GM04503 (cell line): ENCODE measurements at places on chromosomes 1 and 21.

DNA sequence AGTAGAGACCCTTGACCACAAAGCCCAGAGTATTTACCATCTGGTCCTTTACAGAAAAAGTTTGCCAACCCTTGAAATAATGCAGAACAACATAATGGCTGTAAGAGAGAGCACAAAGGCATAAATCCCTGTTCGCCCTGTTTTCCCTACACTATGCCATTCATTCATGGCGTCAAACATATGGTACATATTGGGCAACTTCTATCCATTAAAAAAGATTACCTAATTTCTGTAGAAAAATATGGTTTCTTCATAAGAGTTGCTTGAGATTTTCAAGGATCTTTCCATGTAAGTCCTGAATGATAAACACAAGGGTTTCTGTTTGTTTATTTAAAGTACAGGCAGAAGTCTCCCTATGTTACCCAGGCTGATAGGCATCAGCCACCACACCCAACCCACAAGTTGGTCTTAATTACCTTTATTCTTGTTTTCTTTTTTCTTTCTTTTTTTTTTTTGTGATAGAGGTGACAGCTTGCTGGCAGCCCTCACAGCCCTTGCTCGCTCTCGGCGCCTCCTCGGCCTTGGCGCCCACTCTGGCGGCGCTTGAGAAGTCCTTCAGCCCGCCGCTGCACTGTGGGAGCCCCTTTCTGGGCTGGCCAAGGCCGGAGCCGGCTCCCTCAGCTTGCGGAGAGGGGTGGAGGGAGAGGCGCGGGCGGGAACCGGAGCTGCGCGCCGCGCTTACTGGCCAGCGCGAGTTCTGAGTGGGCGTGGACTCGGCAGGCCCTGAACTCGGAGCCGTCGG lies 68.3 kb upstream of the NR5A2 start:
- DNase-seq, result no peak

GRCh38 chr1:245807306-245807705 lies 652.5 kb downstream of the KIF26B start:
- peak; percentile 30 for DNase-seq

GRCh38 chr1:83692524-83693381 lies 306.2 kb downstream of the TTLL7 start:
- no peak for DNase-seq

DNA sequence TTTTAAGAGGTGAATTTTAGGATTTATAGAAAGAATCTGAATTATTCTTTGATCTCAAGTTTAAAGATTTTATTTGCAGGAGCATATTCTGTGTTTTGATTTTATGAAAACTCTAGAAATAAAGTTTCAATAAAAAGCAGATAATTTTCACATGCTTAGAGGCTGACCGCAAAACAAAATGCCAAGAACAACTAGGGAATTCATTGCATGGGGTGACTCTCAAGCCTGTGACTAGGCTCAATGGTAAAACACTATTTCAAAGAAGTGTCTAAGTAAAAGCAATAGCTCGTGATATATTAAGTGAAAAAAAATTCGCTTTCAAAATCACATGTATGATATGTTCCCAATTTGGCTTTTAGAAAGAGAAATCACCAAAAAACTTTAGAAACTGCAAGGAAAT lies 49.6 kb downstream of the RPL5 start:
- DNase-seq, result no peak

GRCh38 chr1:2248127-2248826 lies 20.2 kb downstream of the SKI start:
- DNase-seq, result no peak

DNA sequence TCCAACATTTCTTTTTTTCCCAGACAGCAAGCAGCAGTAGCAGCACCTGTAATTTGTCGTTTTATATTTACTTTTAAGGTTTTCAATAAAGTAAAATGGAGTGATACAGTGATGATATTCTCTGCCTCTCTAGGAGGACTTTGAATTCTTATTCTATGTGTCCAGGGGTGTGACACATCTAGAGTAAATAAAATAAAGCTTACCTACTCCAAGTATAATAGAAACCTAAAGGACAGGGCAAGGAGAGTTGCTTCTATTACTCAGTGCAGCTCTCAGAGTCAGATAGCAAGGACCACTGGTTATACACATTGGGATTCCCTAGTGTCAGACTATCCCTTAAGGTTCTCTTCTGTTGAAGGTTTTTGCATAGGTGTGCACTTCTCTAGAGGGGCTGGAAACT lies 95.9 kb downstream of the LMO4 start:
- no peak for DNase-seq

- DNase-seq, result no peak
Measured at GRCh38 chr1:41249319-41249718, 7.2 kb upstream of the SCMH1 start.

DNA sequence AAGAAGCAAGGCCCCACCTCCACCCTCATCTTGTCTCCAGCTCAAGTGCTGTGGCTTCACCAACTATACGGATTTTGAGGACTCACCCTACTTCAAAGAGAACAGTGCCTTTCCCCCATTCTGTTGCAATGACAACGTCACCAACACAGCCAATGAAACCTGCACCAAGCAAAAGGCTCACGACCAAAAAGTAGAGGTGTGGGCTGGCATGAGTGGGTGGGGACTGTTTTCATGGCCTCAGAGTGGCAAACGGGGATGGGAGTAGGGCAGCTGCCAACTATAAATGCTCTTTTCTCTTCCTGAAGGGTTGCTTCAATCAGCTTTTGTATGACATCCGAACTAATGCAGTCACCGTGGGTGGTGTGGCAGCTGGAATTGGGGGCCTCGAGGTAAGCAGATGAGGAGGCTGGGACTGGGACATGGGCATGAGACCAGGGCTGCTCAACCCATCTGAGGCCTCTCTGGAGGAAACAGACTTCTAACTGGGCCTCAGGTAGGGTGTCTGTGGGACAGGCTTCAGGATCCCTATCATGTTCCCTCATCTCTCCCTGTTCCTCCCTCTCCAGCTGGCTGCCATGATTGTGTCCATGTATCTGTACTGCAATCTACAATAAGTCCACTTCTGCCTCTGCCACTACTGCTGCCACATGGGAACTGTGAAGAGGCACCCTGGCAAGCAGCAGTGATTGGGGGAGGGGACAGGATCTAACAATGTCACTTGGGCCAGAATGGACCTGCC lies 8.8 kb upstream of the P3R3URF start:
- DNase-seq, result no peak

DNA sequence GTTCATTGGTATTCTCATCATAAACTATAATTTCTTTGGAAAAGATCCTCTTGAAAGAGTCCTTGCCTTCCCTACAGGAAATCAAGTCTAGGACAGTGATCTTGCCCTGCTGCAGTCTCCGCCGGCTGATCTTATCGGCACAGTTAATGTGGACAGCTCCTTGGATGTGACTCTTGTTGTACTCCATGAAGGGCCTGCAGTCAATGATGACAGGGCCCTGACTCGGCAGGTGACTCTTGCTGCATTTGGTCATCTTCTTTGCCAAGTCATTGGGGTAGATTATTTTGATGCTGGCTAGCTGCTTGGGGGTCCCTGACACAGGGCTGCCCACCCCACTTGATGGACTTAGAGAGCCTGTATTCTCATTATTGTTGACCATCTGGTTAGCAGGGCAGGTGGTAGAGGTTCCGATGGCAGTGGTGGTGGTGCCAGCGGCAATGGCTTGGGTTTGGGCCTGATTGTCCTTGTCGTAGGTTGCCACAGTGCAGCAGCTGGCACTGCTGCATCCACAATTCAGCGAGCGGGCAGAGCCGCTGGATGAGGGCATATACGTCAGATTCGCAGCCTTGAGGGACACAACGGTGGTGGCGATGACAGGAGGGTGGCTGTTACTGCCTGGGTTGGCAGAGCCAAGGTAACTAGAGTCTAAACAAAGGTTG lies 2.7 kb downstream of the DUSP10 start:
- DNase-seq, result no peak

DNA sequence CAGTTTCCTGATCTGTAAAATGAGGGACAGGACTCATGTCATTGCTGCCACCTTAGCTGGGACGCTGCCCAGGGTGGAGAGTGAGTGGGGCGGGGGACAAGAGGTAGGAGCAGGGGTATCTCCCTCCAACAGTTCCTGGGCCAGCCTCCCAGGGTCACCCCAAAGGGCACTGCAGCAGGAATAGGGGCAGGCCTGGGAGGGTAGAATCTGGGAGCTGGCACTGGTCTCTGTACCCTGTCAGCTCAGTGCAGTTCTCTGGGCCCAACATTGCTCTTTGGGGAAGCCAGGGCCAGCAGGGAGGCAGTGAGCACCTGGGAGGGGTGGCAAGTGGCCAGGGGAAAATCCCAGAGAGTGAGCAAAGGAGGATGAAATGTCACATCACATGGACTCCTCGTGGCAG lies 55.8 kb downstream of the ELK4 start:
- no peak for DNase-seq

GRCh38 chr1:222167896-222168295 lies 380.0 kb downstream of the HHIPL2 start:
- no peak for DNase-seq

- peak; percentile 70 for DNase-seq
Measured at GRCh38 chr1:7223334-7224080, 438.3 kb downstream of the CAMTA1 start.

GRCh38 chr1:22930240-22930912 lies 42.3 kb downstream of the LACTBL1 start:
- no peak for DNase-seq

GRCh38 chr1:76682138-76682537 lies 185.1 kb upstream of the ST6GALNAC5 start:
- no peak for DNase-seq

GRCh38 chr21:44548922-44549321 lies 2.4 kb downstream of the KRTAP10-2 start:
- DNase-seq, result no peak

DNA sequence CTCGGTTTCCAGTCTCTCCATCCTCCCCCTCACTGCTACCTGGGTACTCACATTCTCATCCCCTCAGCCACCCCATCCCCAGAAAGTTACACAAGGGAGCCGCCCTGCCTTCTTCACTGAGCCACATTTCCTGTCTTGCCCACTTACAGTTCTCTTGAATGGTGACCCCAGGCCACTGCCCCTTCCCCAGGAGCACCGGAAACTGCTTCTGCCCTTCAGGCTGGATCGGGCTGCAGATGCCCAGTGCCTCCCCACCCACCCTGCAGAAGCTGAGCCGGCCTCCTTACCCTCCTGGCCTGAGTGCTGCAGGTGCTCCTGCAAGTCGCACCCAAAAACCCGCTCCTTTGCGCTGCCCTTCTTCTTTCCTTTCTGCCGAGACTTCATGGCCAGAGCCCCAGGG lies 450 bp downstream of the ARHGAP30 start:
- DNase-seq, result no peak

- no peak for DNase-seq
Measured at GRCh38 chr1:234592240-234592639, 17.7 kb downstream of the IRF2BP2 start.

DNA sequence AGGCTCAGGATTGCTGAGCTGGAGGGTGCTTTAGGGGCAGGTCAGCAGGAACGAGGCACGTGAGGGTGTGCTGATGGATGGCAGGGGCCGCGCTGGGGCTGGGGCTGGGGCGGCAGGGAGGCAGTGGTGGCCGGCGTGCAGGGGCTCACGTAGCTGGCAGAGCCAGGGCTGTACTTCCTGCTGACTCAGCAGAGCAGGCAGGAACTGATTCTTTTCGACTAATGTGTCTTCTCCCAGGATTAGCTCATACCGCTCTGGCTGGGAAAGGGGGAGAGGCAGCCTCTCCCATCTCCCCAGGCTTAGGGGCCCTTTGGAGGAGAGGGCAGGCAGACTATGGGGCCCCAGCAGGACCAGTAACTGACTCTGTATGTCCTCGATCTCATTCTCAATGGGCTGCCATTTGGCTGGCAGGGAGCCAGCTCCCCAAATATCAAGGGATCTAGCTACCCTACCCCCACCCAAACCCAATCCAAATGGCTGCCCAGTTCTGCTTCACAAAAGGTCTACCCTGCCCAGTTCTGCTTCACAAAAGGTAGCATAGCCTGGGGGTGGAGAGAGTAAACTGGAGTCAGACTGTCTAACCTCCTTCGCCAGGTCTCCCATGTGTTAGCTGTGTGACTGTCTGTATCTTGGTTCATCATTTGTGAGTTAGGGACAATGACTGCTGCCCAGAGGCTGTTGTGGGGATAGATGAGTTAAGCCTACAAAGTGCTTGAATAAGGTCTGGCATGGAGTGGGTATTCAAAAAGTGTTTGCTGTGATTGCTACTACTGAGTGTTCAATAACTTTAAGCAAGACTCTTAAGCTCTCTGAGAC lies 100.1 kb upstream of the SLC2A1 start:
- DNase-seq, result no peak

GRCh38 chr1:183477986-183478781 lies 5.9 kb downstream of the SMG7 start:
- DNase-seq, result no peak

GRCh38 chr1:243416495-243416894 lies 160.7 kb downstream of the SDCCAG8 start:
- DNase-seq, result no peak

GRCh38 chr1:155125946-155126555 lies 1.6 kb upstream of the EFNA1 start:
- no peak for DNase-seq

- DNase-seq, result no peak
Measured at GRCh38 chr1:195030793-195031192, 1577.4 kb downstream of the KCNT2 start.

DNA sequence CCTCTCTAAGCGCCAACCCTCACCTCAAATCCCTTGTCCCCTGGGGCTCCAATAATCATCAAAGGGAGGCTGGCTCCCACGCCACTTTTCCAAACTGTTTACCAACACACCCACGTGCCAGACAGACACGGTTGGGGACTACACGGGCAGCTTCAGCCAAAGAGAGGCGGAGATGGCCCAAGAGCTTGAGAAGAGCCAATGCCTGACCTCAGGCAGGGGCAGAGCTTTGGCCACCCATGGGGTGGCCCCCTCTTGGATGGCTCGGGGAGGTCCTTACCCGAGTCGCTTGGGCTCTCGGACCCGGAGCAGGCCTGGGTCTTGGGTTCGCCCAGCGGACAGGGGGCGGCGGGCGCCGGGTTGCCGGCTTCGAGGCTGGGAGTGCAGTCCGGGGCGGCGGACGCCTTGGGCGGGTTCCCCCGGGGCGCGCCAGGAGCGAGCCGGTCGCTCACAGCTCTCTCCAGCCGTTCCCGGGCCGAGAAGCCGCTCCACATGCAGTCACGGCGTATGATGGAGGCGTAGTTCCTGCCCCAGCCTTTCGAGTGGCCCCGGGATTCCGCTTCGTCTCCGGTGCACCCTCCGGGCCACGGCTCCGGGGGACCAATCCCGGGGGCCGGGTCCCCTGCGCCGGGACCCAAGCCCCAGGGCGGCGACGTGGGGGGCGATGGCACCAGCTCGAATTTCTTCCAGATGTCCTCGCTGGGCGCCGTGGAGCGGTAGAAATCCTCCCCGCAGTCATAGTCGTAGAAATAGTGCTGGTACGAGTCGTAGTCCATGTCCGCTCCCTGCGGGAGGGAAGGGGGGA lies 854 bp downstream of the MYCL start:
- no peak for DNase-seq
